ENCODE measurements at places on chromosomes 11 and 22. TPM values are rescaled to one million over a fixed set of nuclear protein-coding genes. Genes with fewer than 3 reads are reported as not detected.
A peak's percentile ranks its signal among the peaks of the same experiment; 100 is the strongest.

GRCh38 chr11:113937918-113938317, 33.3 kb downstream of the HTR3B start:
- peaks cover 48% of the 10 kb centered on the region for H3K27me3 ChIP-seq
- DNase-seq, result no peak
- H3K4me3 ChIP-seq, result no peak overlapping the region
- H3K4me1 ChIP-seq, result no peaks in the 10 kb centered on the region
- H3K27ac ChIP-seq, result no peak overlapping the region

DNA sequence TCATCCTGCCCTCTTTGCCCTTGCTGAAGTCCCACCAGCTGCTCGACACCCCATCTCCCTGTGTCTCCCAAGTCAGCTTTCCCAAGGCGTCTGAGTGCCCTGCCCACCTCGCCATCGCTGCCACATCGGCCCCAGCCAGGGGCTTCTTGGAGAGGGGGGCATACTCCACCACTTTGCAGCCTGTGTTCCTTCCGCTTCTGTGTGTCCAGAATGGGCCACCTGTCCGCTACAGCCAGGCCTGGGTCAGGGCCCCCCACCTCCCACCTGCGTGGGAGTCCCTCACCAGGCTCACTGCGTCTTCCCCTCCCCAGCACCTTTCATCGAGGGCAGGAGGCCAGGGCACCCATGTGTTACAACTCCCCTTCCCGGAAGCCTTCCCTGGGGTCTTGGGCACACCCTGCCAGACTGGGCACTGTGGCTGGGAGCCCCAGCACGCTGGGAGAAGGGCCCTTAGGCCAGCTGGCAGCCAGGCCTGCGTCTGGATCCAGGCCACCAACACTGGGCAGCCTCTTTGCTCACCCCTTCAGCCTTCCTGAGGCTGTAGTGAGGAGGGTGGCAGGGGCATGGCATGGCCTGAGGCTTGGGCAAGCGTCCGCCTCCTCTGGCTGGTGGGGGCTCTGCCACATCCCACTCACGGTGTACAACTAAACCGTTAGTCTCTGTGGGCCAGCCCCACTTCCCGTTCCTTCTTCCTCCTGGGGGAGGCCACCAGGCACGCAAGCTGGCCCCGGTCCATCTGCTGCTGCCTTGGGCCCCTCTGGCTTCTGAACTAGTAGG, 13.4 kb downstream of the CPT1A start:
- H3K27ac ChIP-seq, result no peak overlapping the region
- H3K36me3 ChIP-seq, result peaks cover 11% of the 10 kb centered on the region
- DNase-seq, result no peak
- peaks cover 13% of the 10 kb centered on the region for H3K4me1 ChIP-seq
- H3K4me3 ChIP-seq, result no peak overlapping the region
- H3K27me3 ChIP-seq, result no peaks in the 10 kb centered on the region

GRCh38 chr11:73439002-73439843, 63.0 kb downstream of the RELT start:
- peaks cover 40% of the 10 kb centered on the region for H3K4me1 ChIP-seq
- no peaks in the 10 kb centered on the region for H3K27me3 ChIP-seq
- no peak for DNase-seq
- H3K27ac ChIP-seq, result peak overlapping the region; percentile 45
- H3K4me3 ChIP-seq, result no peak overlapping the region

- DNase-seq, result no peak
- no peak overlapping the region for H3K4me3 ChIP-seq
- peaks cover 1% of the 10 kb centered on the region for H3K36me3 ChIP-seq
These were observed 18.5 kb downstream of the DHCR7 start for GRCh38 chr11:71429701-71430100.

GRCh38 chr11:133525976-133526375, 6.3 kb downstream of the OPCML start:
- no peak overlapping the region for H3K27ac ChIP-seq
- no peak for DNase-seq
- no peaks in the 10 kb centered on the region for H3K36me3 ChIP-seq
- H3K4me1 ChIP-seq, result peaks cover under 1% of the 10 kb centered on the region
- no peak overlapping the region for H3K4me3 ChIP-seq

DNA sequence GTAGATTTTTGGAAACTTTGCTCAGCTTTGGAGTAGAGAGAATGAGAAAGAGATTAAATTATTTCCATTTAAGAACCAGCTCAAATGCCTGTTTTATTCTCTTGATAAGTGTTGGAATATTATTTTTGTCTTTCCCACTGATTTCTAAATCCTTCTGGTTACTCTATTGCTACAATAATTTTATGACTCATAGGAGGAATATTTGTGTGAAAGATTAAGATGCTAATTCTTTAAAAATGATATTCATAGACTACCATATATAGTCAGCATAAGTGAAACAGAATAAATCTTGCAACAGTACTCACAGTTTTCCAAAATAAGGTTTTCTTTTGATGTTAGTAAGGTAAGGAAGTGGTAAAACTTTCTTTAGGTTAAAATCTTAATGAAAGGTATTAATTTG, 60.9 kb downstream of the YAP1 start:
- peak overlapping the region; percentile 5 for H3K4me3 ChIP-seq
- peaks cover 45% of the 10 kb centered on the region for H3K4me1 ChIP-seq
- DNase-seq, result no peak

DNA sequence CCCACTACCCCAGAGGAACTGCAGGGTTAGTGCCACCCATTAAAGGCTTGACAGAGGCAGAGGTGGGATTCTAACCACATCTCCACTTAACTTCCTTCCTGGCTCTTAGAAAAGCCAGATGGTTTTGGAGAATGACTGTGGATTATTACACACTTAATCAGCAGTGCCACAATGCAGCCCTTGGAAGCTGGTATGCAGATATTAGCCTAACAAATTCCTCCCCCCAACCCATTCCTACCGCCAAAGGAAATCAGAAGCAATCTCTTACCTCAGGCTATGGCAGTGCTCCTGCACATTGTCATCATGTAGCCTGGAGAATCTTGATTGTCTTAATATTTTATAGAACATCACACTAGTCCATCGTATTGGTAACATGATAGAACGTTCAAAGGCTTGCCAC, 23.2 kb upstream of the NRGN start:
- no peak overlapping the region for H3K27ac ChIP-seq
- H3K4me1 ChIP-seq, result peaks cover 11% of the 10 kb centered on the region
- no peak overlapping the region for H3K4me3 ChIP-seq
- DNase-seq, result no peak
- H3K27me3 ChIP-seq, result peaks cover 44% of the 10 kb centered on the region
- no peaks in the 10 kb centered on the region for H3K36me3 ChIP-seq

Gene CLDN5
- not detected for total RNA-seq

Gene FXYD2
- not detected for total RNA-seq

Gene BBOX1
- total RNA-seq, result 0.90 TPM

All from chondrocyte (in vitro differentiated cells).